Right atrium auricular region (tissue), 2 donors: ENCODE measurements at places on chromosomes 5 and 9. TPM values are rescaled to one million over a fixed set of nuclear protein-coding genes. Genes with fewer than 3 reads are reported as not detected.

DNA sequence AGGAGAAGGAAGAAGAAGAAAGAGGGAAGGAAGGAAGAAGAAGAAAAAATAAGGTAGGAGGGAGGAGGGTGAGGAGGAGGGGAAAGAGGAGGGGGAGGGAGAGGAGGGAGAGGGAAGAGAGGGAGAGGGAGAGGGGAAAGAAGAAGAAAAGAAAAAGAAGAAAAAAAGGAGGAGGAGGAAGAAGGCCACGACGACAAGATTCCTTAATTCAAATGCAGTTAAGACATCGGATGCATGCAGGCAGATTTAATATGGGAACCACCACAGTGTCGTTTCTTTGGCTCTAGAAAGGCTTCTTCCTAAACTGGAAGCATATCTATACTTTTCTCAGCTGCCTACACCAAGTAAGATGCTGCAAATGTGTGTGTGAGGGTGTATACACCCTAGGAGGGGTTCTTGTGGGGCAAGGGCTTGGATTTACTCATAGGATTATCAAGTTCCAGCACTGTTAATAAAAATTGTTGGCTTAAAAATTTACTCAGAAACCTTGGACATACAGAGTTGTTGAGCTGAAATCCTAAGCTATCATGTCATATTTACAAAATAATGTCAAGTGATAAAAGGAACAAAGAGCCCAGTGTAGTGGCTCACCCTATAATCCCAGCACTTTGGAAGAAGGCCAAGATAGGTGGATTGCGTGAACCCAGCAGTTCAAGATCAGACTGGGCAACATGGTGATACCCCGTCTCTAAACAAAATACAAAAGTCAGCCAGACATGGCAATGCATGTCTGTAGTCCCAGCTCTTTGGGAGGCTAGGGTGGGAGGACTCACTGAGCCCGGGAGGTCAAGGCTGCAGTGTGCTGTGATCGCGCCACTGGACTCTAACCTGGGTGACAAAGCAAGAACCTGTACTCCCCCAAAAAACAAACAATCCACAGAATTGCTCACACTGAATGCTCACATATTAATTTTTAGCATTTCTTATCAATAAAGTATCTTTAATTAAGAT, 108.5 kb downstream of the UBAP2 start:
- H3K4me1 ChIP-seq, result no peaks in the 10 kb centered on the region
- H3K27me3 ChIP-seq, result no peaks in the 10 kb centered on the region
- H3K4me3 ChIP-seq, result no peak overlapping the region
- DNase-seq, result no peak
- no peak overlapping the region for H3K27ac ChIP-seq

DNA sequence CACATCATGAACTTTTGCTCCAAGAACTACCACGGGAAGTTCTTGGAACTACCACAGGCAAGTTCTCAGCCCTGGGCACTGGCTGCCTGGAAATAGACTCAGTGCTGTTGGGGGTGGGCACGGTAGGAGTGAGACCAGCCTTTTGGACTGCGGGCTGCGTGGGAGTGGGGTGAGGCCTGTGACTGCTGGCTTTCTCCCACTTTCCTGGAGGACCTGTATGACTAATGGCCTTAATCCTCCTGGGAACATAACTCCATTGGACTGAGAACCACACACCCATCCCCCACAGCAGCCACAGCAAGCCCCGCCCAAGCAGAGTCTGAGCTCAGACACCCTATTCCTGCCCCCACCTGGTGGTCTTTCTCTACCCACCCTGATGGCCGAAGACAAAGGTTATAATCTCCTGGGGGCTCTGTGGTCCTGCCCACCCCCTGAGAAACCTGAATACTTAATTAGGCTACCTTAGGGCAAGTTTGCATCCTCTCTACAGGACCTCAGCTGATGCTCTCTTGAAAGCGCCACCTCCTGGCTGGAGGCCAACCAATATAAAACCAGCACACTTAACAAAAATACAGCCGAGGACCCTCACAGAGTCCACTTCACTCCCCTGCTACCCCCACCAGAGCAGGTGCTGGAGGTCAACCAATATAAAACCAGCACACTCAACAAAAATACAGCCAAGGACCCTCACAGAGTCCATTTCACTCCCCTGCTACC, 112.6 kb downstream of the CACNA1B start:
- H3K27me3 ChIP-seq, result no peaks in the 10 kb centered on the region
- no peaks in the 10 kb centered on the region for H3K36me3 ChIP-seq
- no peak overlapping the region for H3K4me3 ChIP-seq
- no peak overlapping the region for H3K27ac ChIP-seq
- H3K4me1 ChIP-seq, result no peaks in the 10 kb centered on the region
- DNase-seq, result no peak

Gene CCL21
- total RNA-seq, result 2.9 TPM

Gene UHRF2
- 15.2 TPM for total RNA-seq

Gene LCN1
- not detected for total RNA-seq

Gene SLC1A1
- 2.9 TPM for total RNA-seq

GRCh38 chr9:21871256-21871975, 69.0 kb downstream of the MTAP start:
- no peaks in the 10 kb centered on the region for H3K27me3 ChIP-seq
- H3K27ac ChIP-seq, result no peak overlapping the region
- H3K4me3 ChIP-seq, result no peak overlapping the region
- H3K36me3 ChIP-seq, result peaks cover 6% of the 10 kb centered on the region
- DNase-seq, result no peak

- no peaks in the 10 kb centered on the region for H3K27me3 ChIP-seq
- peaks cover 33% of the 10 kb centered on the region for H3K4me1 ChIP-seq
- DNase-seq, result no peak
- H3K36me3 ChIP-seq, result no peaks in the 10 kb centered on the region
- no peak overlapping the region for H3K27ac ChIP-seq
- no peak overlapping the region for H3K4me3 ChIP-seq
Measured at GRCh38 chr9:94879230-94879629, 152.7 kb downstream of the AOPEP start.

Gene DMGDH
- 1.3 TPM for total RNA-seq

Gene SPINK13
- total RNA-seq, result not detected

DNA sequence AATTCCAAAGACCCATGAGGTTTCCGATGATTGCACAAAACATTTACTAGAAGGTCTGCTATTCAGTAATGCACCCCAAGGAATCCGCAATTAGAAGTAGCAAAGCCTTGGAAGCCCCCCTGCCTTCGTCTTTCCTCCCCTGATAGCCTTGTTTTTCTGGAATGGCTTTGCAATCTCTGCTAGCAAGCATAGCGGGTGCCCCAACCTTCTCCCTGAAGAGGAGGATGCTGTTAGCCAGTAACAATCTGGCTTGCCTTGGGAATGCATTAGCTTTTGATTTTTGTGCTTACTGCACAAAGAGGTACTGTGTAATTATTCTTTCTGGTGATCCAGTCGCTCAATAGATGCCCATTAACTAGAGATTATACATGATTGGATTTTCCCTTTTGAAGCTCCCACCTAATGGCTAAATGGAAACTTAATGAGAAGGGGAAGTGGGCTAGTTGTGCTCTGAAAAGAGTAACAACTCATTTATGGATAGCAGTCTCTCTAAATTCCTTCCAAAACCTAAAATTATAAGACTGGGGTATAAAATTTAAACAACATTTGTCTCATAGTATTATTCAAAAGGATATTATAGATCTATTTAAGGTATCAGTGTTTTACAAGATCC, 91.6 kb downstream of the FBXW11 start:
- H3K27me3 ChIP-seq, result no peaks in the 10 kb centered on the region
- H3K4me3 ChIP-seq, result no peak overlapping the region
- peaks cover 5% of the 10 kb centered on the region for H3K36me3 ChIP-seq
- no peaks in the 10 kb centered on the region for H3K4me1 ChIP-seq

- H3K27ac ChIP-seq, result no peak overlapping the region
- DNase-seq, result no peak
Measured at GRCh38 chr5:305050-305449, 16.5 kb upstream of the AHRR start.

GRCh38 chr5:15834596-15835245, 334.7 kb downstream of the FBXL7 start:
- no peaks in the 10 kb centered on the region for H3K4me1 ChIP-seq
- DNase-seq, result no peak
- no peak overlapping the region for H3K27ac ChIP-seq
- no peaks in the 10 kb centered on the region for H3K27me3 ChIP-seq
- H3K4me3 ChIP-seq, result no peak overlapping the region

Gene GABRA6
- not detected for total RNA-seq

DNA sequence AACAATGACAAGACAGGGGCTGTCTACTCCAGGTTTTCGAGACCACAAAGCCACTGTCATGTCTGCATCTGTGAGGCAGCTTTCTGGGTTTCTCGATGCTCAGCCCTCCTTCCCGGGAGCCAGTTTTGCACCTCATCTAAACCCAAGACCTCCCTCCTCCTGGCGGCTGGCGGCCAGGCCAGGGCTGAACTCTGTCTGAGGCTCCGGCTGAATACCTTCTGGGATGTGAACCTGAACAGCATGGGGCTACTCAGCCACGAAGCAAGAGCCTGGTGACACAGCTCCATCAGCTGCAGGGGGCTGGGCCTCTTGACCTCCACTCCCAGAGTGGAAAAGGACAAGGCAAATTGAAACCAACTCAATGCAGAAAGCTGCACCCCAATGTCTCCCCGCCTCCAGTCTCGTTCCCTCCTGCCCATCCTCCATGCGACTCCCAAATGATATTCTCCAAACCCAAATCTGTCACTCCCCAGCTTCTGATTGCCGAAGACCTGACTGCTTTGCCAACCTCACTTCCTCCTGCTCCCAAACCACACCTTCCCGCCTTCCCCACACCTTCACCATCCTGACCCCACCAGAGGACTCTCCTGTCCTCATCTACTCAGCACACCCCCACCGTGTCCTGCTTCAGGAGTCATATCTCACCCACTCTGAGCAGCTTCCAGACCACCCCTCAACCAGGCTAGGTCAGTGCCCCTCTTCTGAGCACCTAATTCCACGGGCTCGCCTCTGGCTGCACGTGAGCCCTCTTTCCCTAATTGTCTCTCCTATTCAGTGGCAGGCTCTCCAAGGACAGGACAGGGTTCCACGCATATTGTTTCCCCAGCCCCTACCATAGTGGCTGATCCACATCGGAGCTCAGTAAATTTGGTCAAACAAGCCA, 4.5 kb downstream of the ANKS6 start:
- no peaks in the 10 kb centered on the region for H3K4me1 ChIP-seq
- no peak overlapping the region for H3K4me3 ChIP-seq
- H3K27me3 ChIP-seq, result no peaks in the 10 kb centered on the region
- DNase-seq, result peak; percentile 50
- no peak overlapping the region for H3K27ac ChIP-seq
- H3K36me3 ChIP-seq, result no peaks in the 10 kb centered on the region

GRCh38 chr5:144298658-144299057, 128.0 kb downstream of the KCTD16 start:
- no peak overlapping the region for H3K4me3 ChIP-seq
- H3K27ac ChIP-seq, result no peak overlapping the region
- H3K27me3 ChIP-seq, result no peaks in the 10 kb centered on the region
- H3K4me1 ChIP-seq, result no peaks in the 10 kb centered on the region

Gene SGCD
- total RNA-seq, result 56.2 TPM

GRCh38 chr5:89095341-89095740, 212.4 kb upstream of the MEF2C start:
- no peaks in the 10 kb centered on the region for H3K4me1 ChIP-seq
- no peaks in the 10 kb centered on the region for H3K27me3 ChIP-seq
- DNase-seq, result no peak
- no peaks in the 10 kb centered on the region for H3K36me3 ChIP-seq
- no peak overlapping the region for H3K4me3 ChIP-seq

Gene RMND5B
- total RNA-seq, result 31.4 TPM

DNA sequence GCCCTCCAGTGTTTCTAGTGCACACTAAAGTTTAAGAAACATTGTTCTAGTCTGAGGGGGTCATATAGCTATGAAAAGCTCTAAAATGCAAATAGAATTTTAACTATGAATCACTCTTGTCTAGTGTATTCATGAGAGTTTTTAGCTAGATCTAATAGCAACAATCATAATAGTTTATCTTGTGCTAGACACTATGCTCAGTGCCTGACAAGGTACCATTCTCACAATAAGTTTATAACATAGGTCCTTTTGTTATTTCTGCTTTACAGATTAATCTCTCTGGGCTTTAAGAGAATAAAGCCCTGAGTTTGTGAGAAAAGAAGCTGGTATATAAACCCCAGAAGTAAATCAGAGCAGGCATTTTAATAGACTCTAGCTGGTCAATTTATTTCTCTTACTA, 2120.7 kb downstream of the MAT2B start:
- H3K27ac ChIP-seq, result no peak overlapping the region
- no peaks in the 10 kb centered on the region for H3K27me3 ChIP-seq
- H3K36me3 ChIP-seq, result no peaks in the 10 kb centered on the region
- no peaks in the 10 kb centered on the region for H3K4me1 ChIP-seq
- DNase-seq, result no peak
- no peak overlapping the region for H3K4me3 ChIP-seq

DNA sequence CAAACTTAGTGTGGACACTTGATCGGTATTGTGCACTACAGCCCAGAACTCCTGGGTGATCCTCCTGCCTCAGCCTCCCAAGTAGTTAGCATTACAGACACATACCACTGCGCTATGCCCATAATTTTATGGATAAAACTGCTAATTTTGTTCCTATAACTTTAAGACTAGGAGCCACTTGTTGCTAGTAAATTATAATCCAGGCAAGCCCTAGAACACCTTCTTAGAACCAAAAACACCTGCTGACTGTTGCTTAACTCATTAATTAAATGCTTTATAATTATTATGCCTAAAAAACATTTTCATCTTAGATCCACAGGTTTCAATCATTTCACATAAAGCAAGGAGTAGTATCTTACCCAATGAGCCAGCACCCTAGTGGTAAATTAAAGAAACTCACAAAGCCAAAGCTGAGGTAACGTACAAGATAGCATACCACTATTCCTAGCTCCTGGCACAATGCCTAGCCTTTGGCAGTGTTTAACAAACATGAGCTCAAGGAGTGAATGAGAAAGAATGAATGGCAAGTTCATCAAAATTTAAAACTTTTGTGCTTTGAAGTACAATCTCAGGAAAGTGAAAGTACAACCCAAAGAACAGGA, 5.4 kb downstream of the MRPS27 start:
- no peak overlapping the region for H3K27ac ChIP-seq
- H3K36me3 ChIP-seq, result peaks cover 30% of the 10 kb centered on the region
- H3K27me3 ChIP-seq, result no peaks in the 10 kb centered on the region

GRCh38 chr9:16680975-16681651, 189.4 kb downstream of the BNC2 start:
- no peaks in the 10 kb centered on the region for H3K4me1 ChIP-seq
- H3K27me3 ChIP-seq, result no peaks in the 10 kb centered on the region
- H3K4me3 ChIP-seq, result no peak overlapping the region
- H3K27ac ChIP-seq, result no peak overlapping the region
- DNase-seq, result no peak

Gene SH3RF2
- total RNA-seq, result 41.2 TPM

DNA sequence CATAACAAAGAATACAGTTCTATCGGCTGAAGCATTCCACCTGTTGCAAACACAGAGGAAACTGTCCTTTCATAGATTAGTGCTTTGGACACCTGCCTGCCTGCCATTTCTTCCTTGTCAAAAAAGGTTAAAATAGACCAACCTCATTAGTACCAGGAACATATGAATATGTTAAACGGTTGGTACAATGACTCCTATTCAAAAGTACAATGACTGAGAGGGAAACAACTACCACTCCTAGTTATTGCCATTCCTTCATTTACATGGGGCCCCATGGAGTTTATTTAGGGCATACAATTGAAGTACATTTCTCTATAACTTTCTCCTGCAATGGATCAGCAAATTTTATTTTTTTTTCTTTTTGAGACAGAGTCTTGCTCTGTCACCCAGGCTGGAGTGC, 77.4 kb upstream of the PIP5K1B start:
- H3K36me3 ChIP-seq, result no peaks in the 10 kb centered on the region
- H3K27me3 ChIP-seq, result no peaks in the 10 kb centered on the region
- no peak overlapping the region for H3K4me3 ChIP-seq
- no peak for DNase-seq
- H3K4me1 ChIP-seq, result no peaks in the 10 kb centered on the region
